Brain pericyte (primary cell): ENCODE measurements at places on chromosomes 4 and X.

- no peak for DNase-seq
These were observed 54.3 kb downstream of the IGFBP7 start for GRCh38 chr4:57055886-57056285.

GRCh38 chr4:143337600-143338287 lies 1.1 kb downstream of the GAB1 start:
- DNase-seq = no peak

GRCh38 chr4:156945532-156945931 lies 26.1 kb downstream of the PDGFC start:
- no peak for DNase-seq

DNA sequence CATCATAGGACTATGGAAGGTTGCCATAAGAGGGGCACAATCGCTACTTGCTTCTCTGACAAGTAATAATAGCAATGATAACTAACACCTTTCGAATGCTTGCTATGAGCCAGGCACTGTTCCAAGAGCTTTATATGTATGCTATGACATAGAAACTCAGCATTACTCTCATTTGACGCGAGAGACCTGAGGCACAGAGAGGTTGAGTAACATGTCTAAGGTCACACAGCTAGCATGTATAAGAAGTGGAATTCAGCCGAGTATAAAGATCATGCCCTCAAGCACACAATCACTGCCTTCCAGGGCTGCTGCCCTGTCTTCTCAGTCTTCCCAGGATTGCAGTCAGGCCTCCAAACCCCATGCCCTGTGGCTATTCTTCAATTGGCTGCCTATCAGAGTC lies 19.5 kb downstream of the PJA1 start:
- DNase-seq = no peak

DNA sequence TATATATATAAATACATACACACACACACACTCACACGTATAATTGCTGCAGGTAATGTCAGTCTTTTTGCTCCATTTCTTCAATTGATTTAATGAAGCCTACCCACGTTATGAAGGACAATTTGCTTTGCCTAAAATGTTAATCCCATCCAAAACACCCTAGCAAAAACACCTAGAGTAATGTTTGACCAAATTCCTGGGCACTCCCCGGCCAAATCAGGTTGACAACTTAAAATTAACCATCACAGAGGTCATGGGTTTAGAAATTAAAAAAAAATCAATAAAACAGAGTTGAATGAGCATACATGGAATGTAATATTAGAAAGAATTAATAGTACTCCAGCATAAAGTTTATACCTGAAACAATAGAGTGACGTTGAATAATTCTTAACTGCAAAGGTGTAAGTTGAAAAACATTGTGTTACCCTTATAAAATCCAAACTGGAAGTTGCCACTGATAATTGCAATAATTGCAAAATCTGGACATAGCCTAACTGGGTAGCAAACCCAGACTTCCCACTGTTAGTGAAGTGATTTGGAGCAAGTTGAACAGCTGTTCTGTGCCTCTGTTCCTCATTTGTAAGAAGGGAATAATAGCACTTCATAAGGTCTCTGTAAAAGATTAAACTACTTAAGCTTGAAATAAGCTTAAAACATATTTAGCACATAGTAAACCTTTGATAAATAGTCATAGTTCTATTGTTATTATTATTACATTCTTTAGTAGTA lies 2120.5 kb downstream of the PCDH7 start:
- DNase-seq = no peak

DNA sequence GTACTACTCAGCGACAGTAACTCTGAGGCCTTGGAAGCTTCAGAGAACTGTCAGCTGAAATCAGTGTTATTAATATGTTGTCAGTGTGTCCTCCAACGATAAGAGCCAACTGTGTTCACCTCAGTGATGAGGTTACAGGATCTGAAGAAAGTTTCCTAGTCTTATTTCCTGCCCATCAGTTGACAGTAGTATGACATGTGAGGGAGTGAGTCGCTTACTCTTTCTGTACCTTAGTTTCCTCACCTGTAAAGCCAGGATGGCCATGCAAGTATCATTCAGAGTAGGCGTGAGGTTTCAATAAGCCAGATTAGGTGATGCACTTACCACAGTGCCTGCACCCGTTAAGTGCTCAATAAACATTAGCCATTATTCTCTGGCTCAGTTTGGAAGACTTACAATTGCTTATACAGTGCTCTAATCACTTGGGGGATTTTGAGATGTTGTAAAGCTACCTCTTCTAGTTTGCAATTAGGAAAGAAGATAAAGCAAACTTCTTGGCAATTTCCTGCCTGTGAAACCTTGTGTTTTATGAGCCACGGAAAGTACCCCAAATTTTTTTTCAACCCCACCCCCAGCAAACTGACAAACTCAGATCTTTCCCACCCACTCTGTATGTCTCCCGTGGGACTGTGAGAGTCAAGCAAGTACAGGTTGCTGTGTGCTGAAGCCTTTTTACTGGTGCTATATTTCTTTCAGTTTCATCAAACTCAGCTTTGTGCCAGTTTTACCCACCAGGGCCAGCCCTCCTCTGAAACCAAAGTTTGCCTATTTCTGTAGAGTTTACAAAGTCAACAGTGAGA lies 62.2 kb downstream of the ANXA3 start:
- DNase-seq = no peak

DNA sequence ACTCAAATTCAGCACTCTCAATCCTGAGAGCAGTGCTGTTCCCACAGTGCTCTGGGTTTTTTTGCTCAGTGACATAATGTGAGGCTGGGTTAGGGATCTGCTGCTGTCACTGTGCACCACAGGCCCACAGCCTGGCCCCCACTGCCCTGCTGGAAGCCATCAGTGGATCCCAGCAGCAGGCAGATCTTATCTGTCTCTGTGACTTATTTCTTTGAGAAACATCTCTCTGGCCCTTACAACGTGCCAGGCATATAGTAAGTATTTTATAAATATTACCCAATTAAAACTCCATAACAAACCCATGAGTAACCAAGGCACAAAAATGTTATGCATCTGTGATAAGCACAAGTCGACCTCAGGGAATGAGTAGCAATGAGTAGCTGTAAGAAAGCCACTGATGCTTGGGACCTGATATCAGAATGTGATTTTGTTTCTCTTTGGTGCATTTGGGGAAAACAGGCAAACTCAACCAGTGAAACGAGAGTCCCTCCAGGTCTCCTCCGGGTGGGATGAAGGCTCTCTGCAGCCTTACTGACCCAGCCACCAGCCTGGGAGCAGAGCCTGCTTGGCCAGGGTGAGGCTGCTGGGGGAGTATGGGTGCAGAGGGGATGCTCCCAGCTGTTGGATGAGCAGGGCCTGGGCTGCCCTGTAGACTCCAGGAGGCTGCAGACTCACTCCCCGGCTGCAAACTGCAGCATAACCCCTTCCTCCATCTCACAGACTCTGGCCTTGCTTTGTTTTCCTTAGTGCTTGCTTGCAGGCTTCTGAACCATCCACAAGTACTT lies 172.7 kb upstream of the LNX1 start:
- DNase-seq = no peak

DNA sequence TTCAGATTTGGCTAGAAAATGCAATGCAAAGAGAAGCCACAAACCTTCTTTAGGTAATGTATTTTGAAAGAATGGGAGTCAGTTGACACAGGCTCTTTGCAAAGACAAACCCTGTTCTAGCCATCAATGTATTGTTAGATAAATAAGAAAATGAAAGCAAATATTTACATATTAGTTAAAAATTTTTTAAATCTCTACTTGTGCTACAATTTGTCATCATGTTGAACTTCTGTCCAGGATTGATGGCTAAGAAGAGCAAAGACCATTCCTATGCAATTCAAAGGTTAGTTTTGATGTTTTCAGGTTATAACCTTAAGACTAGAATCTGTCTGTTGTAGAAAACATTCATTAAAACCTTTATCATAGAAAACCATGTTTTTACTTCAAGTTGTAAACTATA lies 788.8 kb upstream of the FTHL17 start:
- DNase-seq = no peak

DNA sequence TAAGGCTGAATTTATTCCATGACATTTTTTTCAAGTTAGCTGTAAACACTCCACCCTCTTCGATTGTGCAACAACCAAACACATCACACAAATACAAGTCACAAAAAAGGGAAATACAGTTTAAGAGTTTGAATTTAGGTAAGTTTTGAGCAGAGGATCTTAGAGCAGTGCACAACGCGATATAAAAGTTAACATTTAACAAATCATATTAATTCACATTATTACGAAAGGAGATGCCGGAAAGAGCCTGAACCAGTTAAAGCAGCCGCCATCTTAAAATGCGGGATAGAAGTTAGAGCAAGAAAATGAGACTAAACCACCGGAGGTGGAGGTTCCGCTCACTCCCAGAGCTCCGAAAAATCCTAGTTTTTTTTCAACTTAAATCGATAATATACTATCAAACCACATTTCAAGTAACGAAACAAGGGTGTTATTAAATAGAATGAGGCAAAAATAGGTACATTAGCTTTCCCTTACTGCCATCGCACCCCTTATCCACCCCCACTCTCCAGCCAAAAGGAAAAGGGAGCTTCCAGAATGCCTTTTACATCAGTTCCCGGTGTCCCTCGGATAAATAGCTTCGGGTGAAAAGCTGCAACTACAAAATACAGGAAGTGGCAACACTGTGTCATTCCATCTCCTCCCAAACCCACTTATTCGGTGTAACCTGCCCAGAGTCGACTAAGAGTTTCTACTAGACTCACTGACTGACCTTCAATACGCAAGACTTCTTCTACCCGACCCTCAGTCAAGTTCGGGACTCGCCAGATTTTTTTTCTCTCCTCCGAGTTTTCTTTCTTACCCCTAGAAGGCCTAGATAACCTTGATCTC lies 1.9 kb downstream of the UBE2D3 start:
- DNase-seq = peak; percentile 16

DNA sequence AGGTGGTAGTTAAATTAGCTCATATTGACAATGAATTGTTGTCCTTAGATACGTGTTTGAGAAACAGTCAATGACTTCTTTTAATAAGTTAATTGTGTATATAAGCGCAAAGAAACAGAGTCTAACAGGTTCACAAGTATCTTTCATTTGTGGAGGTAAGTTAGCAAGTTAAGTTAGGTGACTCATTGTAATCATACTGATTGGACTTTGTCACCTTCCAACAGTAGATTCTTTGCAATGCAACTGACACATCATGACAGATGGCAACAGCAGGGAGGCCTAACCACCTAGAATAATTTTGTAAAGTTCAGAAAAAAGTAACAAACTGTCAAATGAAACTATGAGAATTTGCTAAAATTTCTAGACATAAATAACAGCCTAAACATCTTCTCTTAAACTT lies 207.6 kb upstream of the PITX2 start:
- DNase-seq = no peak

DNA sequence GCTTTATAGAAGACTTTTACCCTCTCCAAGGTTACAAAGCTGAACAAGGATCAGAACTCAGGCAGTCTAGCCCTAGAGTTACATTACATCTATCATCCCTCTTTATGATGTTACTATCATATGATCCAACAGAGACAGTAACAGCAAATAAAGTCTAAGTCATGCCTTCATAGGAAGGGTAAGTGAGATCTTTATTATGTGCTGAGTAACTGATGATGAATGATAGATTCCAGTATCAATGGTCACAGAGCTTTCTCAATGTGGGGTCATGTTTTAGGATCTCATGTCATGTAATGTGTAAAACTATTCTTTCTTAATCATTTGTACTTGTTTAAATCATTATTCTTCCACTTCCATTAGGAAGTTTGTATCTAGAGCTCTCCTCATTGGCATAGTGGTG lies 22.8 kb downstream of the ELOVL6 start:
- DNase-seq = no peak

GRCh38 chr4:105504744-105505143 lies 30.9 kb upstream of the PPA2 start:
- no peak for DNase-seq

- no peak for DNase-seq
These were observed 23.3 kb downstream of the BRCC3 start for GRCh38 chrX:155094468-155095061.

DNA sequence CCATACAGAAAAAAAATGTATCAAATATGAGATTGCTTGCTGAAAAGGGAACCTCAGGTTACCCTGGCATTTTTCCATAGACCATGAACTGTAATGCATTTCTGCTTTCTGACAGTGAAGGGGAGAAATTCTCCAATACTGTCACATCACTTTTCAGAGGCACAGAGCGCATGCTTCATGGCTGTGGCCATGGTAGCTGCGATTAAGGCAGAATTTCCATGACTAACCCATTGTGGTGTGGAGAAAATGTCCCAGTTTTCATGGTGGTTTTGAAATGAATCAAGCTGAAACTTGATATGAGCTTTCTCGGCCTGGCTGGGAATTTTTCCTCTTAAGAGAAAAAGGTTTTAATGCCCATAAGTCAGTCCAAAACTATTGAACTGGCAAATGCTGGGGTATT lies 39.5 kb upstream of the MAP3K15 start:
- DNase-seq = no peak

DNA sequence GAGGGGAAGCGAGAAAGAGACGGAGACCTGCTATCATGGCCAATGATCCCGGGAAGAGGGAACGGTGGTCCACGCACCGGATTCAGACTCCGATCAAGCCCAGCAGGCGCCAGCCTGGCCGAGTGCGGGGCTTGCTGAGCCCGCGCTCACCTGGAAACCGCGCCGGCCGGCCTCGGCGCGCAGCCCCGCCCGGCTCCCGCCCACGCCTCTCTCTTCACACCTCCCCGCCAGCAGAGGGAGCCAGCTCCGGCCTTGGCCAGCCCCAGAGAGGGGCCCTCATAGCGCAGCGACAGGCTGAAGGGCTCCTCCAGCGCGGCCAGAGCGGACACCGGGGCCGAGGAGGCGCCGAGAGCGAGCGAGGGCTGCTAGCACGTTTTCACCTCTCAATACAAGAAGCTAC lies 36.8 kb upstream of the SPANXN2 start:
- DNase-seq = no peak

GRCh38 chr4:1166509-1167243 lies 5.7 kb downstream of the SPON2 start:
- no peak for DNase-seq

DNA sequence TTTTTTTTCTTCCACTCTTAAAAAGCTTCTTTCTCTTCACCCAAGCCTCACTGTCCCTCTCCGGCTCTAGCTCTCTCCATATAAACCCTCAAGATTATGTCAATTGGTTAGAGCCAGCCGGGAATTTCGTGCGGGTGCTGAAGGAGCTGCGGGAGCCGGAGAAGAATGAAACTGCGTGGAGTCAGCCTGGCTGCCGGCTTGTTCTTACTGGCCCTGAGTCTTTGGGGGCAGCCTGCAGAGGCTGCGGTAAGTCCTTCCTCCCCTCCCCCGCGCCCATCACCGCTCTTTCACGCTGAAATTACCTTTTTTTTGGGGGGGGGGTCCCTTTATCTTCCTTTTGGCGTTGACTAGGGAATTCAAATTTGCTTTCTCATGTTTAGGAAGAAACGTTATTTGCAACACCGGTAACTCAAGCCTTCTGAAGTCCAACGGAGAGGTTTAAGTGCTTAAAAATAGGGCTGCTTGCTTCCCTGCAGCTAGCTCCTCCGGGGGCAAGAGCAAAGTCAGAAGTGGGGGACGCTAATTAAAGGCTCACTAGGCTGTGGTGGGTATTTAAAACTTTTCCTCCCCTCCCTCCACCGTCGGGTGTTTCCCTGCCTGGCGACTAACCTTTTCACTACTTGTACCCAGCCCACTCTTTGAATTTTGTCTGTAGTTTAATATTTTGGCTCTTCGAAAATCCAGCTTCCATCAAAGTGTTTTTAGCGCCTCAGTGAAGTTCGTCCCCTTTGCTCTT lies 491 bp downstream of the COL4A5 start:
- no peak for DNase-seq

- DNase-seq = no peak
These were observed 103.5 kb downstream of the CNOT6L start for GRCh38 chr4:77715414-77716290.

- no peak for DNase-seq
These were observed 142.1 kb downstream of the CPEB2 start for GRCh38 chr4:15144249-15144966.

GRCh38 chr4:88599298-88599697 lies 7.0 kb downstream of the HERC3 start:
- no peak for DNase-seq

GRCh38 chrX:6917666-6918065 lies 229.8 kb upstream of the STS start:
- DNase-seq = no peak
